Common myeloid progenitor, CD34-positive (primary cell): ENCODE measurements at places on chromosomes 4 and X.

DNA sequence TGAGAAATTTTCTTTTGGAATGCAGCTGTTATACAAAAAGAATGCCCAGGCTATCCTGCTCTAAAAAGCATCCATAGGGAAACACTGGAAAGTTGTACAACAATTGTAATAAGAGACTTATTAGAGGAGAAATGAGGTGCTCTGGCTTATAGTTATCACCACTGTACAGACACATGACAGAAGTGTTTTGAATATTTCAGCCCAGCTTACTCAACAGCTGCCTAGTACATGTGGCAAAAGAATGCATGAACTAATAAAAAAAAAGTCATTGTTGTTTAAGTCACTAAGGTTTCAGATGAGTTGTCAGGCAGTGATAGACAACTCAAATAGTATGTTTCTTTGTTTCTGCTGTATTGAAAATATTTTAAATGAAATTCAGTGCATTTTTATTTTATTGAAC is 307.7 kb downstream of the GPM6A start:
- DNase-seq = no peak

- peak; percentile 19 for DNase-seq
These were observed 82.5 kb downstream of the GPAT3 start for GRCh38 chr4:83618431-83618830.

DNA sequence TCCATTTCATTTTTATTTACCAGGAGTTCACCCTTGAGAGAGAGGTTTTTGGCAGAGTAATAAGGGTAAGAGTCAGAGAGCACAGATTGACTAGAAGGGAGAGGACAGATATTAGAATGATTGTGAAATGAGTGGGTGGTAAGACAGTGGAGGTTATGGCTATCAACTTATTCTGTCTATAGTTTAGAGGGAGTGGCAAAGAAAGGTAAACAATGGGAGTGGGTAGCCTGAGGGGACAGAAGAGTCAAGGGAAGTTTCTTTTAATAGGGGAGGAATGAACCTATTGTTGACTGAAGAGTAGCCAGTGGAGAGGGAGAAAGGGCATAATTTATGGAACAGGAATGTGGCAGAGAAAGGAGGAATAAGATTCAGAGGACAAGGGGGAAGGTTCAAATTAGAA is 186.5 kb upstream of the NRK start:
- DNase-seq = no peak

GRCh38 chr4:165738571-165738970 is 134.5 kb upstream of the TLL1 start:
- DNase-seq = no peak

GRCh38 chrX:30613721-30614120 is 36.2 kb upstream of the TASL start:
- no peak for DNase-seq
